ENCODE measurements at places on chromosomes 16 and 17.

DNA sequence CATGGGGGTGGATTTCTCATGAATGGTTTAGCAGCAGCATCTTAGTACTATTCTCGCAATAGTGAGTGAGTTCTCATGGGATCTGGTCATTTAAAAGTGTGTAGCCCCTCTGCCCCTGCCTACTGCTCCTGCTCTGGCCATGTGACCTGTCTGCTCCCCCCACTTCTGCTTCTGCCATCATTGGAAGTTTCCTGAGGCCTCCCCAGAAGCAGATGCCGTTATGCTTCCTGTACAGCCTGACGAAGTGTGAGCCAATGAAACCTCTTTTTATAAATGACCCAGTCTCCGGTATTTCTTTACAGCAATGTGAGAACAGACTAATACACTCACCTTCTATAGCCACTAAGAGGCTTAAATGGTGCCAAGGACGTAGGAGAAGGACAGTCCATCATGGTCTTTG is 51.5 kb downstream of the NOL11 start:
- DNase-seq, result no peak

GRCh38 chr17:57553991-57554825 is 190.9 kb downstream of the CCDC182 start:
- no peak for DNase-seq

DNA sequence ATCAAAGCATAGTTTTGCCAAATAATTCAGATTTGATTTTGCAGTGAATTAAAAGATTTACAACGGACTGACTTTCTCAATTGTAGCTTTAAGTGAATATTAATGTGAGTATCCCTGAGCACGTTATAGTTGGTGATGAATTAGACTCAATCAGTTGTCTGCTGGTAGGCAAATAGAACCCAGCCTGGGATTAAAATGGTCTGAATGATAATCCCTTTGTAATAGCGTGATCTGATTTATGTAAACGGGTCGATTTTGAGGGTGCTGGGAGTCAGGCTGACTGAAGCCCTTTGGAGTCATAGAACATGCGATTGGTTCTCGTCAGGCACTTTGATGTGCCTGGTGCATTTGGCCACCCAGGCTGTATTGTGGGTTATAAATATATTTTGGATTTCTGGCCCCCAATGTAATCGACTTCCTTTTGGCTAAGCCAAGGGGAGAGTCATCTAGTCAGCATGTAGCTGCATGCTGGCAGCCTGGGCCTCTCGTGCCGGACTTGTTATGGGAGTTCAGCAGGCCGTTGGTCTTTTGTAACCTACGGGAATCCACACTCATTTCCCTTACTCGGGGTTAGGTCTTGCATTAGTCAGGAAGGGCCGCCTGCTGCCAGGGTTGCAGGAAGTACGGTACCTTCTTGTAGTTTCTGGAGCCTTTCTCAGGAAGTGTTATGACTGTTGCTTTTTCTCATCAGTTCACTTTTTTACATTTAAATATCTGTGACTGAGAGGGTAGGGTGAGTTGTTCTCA is 5.4 kb downstream of the PGS1 start:
- no peak for DNase-seq

DNA sequence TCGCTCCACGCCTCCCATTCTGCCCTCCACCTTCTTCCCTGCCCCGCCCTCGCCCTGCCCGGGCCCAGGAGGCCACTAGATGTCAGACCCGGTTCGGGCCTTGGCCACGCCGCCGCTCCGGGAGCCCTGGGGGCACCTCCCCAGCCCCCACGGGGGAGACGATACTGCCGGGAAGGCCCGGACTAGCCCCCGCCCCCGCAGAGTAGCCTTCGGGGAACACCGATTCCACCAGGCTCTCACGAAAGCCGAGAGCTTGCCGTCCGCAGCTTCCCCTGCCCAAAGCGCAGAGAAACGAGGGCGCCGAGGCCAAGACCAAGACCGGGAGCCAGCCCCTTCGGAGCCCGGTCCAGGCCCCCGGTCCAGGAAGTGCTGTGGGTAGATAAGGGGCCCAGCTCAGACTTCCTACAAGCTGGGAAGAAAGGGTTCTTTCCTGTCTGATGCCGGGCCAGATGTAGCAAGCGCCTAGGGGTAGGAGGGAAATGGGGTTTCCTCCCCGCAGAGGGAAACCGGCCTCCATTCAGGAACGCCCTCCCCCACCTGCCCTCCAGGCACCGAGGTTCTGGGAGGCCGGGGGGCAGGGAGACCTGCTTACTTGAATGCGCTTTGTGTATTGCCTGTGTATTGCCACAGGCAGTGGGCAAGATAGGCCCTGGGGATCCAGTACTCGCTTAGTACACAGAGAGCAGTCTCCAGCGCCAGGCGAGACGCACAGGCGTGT is 806 bp upstream of the CYB561 start:
- peak; percentile 65 for DNase-seq

GRCh38 chr16:20318437-20318836 is 8.9 kb downstream of the GP2 start:
- DNase-seq, result no peak

DNA sequence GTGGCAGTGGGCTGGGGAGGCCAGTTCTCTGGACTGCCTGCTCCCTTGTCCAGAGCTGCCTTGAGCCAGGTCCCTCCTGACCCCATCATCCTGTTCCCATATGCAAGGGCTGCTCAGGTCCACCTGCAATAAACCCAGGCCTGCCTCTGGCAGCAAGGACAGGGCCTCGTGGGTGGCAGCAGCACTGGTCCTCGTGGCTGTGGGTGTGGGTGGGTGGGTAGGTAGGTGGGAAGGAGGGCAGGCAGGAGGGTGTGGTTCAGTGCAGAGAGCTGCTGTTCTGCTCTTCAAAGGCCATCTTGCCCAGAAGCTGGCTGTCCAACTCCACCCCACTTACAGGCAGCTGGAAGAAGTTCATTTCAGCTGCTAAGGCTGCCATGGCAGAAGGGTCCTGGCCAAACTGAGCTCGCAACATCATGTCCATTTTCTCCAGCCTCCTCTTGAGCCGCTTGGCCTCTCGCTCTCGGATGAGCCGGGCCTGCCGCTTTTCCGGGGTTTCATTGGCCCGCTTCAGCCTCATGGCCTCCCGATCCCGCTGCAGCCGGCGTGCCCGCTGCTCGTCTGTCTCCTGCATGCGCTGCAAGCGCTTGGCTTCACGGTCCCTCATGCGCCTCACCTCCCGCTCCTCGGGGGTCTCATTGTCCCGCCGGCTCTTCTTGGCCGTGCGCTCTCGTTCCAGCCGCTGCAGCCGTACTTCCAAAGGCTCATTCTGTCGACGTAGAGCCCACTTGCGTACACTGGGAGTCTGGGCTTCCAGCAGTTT is 14.2 kb downstream of the ATXN1L start:
- DNase-seq, result no peak

GRCh38 chr17:57938061-57938502 is 17.1 kb downstream of the CUEDC1 start:
- DNase-seq, result no peak

DNA sequence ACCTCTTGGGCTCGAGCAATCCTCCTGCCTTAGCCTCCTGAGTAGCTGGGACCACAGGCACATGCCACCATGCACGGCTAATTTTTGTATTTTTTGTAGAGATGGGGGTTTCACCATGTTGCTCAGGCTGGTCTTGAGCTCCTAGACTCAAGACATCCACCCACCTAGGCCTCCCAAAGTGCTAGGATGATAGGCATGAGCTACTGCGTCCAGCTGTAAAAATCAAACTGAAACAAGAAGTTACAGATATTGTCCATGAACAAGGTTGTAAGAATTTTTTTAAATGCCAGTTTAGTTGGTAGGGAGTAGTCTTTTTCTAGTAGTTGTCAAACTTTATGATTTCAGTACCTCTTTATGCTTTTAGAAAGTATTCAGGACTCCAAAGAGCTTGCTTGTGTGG is 424.4 kb upstream of the PMFBP1 start:
- DNase-seq, result no peak

DNA sequence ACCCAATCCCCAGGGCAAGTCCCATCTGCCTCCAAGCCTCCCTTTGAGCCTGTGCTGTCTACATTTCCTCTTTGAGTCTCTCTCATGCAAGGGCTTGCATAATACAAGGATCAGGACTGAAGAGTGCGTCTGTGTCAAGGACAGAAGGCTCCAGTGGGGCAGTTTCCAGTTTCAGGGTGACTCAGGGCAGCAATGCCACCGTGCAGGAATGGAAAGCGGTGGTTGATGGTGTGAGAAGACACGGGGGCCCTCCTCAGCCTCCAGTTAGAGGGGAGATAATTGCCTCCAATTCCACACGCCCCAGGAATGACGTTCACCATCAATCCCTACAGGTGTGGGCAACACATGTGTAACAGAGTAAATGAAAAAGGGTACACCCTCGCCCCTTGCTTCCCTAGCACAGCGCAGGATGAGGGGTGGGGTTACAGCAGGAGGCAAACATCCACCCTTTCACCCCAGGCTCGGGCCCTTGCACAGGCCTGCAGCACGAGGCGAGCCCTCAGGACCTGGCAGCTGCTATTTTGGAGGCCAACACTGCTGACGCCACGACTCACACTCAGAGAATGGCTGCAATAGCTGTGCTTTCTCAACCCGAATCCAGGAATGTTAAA is 24.8 kb upstream of the SLC25A19 start:
- DNase-seq, result peak; percentile 32

- DNase-seq, result no peak
Observed at GRCh38 chr16:57826706-57827625, 24.7 kb upstream of the KIFC3 start.

DNA sequence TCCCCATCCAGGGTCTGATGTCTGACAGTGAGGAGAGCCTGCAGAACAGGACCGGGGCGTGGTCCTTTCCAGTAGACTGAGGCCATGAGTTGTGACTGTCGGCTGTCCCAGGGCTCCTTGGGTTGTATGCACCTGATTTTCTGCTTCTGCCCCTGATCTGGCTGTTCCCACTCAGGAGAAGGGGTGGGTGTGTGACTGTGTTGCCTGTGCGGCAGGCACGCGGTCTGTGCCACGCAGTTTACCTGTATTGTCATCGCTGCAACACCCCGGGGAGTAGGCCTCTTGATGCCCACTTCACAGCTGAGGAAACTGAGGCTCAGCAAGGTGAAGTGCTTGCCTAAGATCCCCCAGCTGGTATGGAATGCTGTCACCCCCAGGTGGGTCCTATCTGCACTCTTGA is 1.4 kb downstream of the CRISPLD2 start:
- DNase-seq, result no peak

DNA sequence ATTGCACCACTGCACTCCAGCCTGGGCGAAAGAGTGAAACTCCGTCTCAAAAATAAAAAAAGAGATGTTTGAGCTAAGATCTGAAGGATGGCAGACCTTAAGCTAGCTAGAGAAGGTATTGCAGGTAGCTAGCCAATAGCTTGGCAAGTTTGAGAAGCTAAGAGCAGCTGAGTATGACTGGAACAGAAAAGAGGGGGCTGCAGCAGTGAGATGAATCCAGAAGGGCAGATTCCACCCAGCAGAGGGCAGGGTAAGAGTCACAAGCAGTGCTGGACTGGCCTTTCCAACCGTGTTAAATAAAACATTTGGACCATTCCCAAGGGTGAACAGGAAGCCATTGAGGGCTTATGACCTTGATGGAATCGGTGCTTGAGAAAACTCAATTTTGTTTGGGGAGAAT is 5.7 kb upstream of the PHAF1 start:
- DNase-seq, result no peak

- no peak for DNase-seq
Observed at GRCh38 chr17:61689610-61690180, 98.7 kb upstream of the NACA2 start.

DNA sequence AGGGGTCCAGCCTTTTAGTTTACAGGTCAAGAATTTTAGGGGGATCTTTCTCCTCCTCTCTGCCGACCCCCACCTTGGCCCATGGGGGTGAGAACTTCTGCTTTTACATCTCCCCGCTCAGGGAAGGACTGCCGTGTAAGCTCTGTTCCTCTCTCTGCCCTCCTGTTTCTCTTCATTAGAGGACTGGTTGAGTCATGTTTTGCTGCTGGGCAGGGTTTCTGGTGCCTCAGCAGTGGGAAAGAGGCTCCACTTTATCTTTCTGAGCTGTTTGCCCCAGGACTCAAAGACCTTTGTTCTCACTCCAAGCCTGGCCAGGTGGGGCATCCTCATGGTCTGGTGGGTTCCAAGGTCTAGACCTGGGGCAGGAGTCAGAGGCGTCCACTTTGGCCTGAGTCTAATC is 93.0 kb downstream of the UTP18 start:
- no peak for DNase-seq

GRCh38 chr16:2791174-2791573 is 3.8 kb upstream of the PRSS33 start:
- DNase-seq, result no peak

- no peak for DNase-seq
Observed at GRCh38 chr17:28404007-28404406, 2.0 kb downstream of the SLC46A1 start.

DNA sequence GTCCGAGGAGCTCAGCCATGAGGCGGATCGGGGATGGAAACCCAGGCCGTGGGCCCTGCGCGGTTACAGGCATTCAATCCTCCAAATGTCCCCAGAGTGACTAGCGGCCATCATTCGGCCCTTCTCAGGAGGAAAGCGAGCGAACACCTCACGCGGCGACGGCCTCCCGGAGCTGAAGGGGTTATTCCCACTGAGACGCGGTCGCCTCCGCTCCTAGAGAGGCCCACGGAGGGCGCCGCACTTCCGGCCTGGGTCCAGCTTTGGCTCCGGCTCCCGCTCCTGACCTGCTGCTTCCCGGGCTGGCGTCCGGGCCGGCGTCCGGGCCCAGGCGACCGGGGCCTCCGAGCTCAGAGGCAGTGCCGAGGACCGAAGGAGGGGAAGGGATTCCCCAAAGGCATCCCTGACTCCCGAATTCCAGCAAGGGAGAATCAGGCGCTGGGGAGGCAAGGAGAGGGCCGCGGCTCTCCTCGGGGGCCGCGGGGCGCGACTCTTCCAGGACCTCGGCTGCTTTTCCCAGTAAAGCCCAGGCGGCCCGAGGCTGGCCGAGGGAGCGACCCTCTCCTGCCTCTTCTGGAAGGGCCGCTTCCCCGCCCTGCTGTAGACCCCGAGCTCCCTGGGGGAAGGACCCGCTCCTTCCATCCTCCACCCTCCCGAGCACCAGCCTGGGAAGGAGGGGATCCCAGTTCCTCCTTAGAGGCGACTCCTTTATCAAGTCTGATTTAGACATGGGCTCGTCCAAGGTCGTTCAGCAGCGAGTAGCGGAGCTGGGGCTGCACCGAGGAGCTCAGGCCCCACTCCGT is 18.6 kb upstream of the ZNF629 start:
- DNase-seq, result no peak

- DNase-seq, result no peak
Observed at GRCh38 chr17:18866866-18867813, 9.2 kb downstream of the PRPSAP2 start.

- no peak for DNase-seq
Observed at GRCh38 chr17:73724990-73725389, 80.7 kb upstream of the SDK2 start.

GRCh38 chr17:57810721-57811637 is 38.9 kb downstream of the MRPS23 start:
- DNase-seq, result no peak

Data from GM12891 (cell line).